Hematopoietic multipotent progenitor cell treated with erythropoietin and hydrocortisone succinate and interleukin-3 and kit ligand, for 15 days (in vitro differentiated cells): ENCODE measurements at places on chromosomes 3 and 15.
A peak's percentile ranks its signal among the peaks of the same experiment; 100 is the strongest.

DNA sequence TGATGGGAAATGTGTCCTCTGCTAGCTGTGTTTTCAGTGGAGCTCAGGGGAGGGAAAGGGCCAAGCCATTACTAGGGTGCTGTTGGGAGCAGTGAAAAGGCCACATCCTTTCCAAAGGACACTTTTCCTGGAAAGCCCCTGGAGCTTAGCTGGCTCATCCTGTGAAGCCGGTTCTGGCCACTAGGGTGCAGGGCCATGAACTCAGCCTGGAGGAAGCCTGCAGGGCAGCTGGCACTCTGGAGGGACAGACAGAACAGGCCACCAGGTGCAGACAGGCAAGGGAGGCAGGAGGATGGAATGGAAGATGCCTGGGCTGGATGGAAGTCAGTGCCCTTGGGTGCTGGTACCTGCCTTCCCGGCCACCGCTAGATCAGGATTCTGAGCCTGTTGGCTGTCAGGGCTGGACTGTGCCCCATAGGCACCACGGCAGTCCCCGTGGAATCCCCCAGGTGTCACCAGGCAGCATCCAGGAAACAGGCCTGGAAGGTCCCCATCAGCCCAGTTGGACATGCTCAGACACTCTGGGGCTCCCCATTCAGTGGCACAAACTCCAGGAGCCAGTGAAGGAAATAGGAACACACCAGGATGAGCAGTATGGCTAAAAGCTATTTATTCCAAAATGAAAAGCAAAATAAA is 76.2 kb upstream of the C2CD4B start:
- no peak for DNase-seq

DNA sequence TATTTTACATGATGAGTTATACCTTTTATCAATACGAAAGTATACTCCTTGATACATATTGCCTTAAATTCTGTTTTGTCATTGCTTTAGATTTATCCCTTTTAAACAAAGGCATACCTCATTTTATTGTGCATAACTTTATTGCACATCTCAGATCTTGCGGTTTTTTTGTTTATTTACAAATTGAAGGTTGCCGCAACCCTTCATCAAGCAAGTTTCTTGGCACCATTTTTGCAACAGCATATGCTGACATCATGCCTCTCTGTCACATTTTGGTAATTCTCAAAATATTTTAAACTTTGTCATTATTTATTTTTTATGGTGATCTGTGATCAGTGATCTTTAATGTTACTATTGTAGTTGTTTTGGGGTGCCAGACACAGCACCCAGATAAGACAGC is 20.9 kb downstream of the SNRK start:
- DNase-seq = no peak

- DNase-seq = no peak
These were observed 96.0 kb downstream of the RPLP1 start for GRCh38 chr15:69548395-69549180.

DNA sequence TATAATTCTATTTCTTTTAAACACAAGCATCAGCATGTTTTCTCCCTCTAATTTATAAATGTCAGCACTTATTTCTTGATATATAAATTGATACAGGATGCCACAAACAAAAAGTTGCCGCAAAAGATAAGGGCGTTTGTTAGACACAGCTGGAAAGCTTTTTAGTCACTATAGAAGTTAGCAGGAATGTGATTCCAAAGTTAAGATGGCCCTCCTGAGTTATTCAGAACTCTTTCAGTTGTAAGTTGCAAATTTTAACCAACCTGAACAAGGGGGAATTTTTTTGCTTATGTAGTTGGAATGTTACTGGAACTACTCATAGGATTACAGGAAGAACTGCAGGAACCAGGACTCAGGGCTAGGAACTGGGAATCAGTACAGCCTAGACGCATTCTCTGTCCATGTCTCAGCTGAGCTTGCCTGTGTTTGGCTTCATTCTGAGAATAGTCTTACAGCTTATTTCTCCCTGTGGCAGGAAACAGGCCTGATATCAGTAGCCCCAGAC is 166.3 kb downstream of the VGLL4 start:
- DNase-seq = no peak

DNA sequence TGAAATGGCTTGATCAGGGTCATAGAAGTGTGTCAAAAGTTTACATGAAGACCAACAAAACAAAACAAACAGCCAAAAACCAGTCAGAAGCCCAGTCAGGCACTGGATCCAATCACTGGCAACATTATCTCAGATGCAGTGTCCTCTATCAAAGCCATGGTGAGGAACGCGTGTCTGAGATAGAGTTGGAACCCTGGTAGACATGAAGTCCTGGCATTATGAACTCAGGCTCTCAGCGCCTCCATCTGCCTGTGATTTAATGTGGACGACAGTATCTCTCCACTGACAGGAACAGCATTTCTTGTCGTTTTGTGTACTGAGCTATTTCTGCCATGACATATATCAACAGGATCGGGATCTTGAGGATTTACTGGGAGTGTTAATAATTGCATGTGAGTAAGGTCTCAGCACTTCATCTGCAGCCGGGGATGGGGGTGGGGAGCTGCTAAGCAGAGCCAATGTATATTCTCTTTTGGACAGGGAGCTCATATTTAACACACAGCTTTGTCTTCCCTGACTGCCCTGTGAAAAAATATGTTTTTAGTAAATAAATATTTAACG is 1120.0 kb downstream of the IGSF11 start:
- DNase-seq = no peak

DNA sequence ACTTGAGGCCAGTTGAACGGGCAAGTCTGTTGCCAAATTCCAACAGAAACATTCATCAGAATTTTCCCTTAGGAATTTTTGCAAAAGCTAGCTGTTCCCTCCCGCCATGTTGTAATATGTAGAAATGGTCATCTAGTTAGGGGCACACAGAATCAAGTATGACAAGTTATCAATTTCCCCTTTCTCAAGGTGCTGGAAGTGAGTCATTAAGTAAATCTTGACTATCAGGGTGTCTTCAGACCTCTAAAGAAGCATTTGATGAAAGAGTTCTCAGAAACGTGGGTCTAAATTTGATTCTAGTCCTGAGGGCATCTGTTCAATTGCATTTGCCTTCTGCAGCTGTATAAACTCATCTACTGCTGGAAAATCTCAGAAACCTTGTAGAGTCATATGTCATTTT is 123.4 kb upstream of the FRMD4B start:
- no peak for DNase-seq

GRCh38 chr3:121739902-121740301 is 9.6 kb downstream of the GOLGB1 start:
- no peak for DNase-seq

DNA sequence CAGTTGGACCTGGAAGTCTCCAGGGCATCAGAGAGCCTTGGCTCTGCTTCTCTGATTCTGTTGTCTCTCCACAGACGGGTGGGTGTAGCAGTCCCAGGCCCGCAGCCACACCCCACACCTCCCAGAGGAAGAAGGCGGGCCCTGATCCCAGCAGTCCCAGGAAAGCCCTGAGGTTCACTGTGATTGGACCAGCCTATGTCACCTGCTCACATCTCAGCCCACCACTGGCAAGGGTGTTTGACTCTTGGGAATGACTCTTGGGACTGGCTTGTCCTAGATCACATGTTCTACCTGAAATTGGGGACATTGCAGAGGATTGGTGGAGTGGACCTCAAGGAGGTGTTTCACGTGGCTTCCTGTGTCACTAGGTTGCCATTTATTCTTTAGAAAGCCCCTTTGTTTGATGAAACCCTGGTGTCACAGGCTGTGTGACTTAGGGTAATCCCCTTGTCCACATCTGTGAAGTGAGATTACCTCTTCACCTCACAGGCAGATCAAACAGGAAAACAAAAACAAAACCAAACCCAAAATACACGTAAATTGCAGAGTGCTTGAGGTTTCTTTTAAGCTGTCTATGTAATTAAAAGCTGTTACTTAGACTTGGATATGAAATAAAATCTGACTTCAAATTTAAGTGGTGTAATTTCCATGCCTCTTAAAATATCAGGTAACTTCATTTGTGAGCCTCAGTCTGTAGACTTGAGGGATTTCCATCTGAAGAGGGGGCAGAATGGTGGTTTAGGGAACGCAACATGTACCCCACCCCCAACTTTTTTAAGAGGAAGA is 26.7 kb downstream of the FLNB start:
- no peak for DNase-seq

- DNase-seq = no peak
These were observed 443.1 kb upstream of the THRB start for GRCh38 chr3:24937780-24938179.

DNA sequence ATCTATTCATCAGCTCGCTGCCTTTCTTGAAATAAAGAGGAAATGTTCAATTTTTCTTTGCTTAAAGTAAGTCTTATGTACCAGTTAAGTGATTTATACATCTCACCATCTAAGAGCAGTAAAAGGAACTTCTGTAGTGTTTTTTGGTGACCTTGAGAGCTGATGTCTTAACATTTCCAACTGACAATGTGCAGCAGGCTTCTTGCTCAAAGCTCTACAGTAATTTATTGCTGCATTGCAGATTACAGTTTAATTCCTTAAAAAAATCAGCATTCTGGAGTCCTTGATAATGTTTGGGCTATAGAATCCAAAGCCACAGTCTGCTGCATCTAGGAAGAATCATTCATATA is 61.6 kb downstream of the DIPK2A start:
- DNase-seq = no peak

DNA sequence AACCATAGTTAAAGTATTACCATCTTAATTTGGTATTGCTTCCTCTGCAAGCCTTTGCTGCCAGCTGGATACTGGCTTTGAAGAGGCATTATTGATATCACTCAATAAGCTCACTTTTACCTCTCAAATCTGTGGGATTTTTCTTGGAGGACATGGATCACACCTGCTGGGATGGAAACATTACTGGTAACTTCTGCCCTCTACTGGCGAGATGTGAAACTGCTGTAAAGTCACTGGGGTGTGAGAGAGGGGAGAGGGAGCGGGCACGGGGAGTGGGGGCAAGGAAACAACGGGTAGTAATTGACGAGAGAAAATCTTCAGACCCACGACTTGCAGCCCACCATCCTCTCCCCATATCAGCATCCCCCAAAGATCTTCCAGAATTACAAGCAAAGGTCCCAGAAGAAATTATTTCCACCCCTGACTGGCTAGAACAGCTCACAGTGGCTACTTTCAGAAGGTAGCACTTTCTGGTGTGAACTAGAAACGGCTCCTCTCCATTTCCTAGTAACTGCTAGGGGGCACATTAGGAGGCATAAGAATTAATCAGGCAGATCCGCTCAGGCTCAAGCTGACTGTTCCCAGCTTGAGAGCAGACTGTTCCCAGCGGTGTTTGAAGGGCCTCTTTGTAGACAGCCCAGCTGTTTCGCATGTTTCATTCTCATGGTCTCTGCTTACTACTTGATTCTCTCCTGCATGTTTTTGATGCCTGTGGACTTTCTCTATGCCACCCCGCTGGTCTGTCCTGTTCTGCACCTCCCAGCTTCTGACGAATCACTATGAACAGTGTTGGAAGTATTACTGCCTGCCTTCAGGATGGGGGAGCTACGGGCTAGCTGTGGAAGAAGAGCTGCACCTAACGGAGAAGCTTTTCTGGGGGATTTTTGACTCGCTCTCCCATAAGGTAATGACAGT is 230.4 kb upstream of the CHRM5 start:
- DNase-seq = peak; percentile 57

GRCh38 chr3:187968883-187969580 is 184.9 kb upstream of the LPP start:
- no peak for DNase-seq

DNA sequence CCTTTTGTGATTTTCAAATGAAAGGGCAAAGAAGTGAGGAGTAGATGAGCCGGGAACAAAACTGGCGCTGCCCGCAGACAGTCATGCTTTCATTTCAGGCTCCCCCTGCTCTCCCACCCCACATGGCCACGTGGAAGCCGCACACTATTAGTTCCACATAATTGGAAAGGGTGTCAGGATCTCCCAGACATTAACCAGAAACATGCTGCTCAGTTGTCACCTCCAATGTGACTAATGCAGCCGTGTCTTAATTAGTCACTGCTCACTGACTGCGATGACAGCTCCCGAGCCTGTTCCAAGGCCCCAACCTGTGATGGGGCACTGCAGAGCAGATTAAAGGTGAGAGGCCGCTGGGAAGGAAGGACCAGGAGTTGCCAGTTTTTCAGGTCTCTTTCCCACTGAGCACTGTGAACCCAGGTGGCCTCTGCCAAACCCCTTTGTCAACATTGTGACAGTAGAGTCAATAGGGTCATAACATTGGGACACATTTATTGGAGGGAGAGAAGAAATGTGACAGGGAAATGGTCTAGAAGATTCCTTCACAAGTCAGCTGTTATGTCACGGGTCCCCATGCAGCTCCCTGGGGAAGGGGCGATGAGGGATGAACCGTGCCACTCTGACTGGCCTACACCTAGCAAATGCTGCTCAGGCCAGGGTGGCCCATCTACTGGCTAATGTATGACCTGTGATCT is 38.6 kb upstream of the SFMBT1 start:
- DNase-seq = no peak

DNA sequence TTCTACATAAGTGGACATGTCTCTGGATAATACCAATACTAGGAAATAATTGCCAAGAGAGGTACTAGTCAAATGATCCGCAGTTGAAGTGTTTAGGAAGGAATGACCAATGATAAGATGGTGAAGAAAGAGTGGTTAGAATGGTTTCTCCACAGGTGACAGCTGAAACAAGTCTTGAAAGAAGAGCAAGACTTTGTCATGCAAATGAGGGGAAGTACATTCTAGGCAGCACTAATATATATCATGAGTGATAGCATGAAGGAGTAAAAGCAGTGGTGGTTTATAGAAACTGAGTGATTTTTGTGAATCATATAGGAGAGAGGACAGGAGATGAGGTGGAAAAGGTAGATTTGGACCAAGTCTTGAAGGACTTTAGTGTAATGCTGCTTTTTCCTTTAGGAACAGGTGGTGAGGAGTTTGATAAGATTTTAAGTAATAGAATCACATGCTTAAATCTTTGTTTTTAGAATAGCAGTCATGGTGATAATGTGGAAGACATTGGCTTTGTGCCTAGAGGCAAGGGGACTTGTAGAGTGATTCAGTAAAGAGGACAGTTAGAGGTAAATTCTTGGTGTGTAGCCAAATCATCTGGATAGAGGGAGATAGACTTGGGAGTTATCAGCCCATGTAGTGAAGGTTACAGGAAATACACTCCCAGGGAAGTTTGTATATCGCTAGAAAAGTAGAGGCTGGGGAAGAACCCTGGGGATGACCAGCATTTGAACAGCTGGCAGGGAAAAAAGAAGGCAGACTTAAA is 31.9 kb downstream of the SLMAP start:
- no peak for DNase-seq

DNA sequence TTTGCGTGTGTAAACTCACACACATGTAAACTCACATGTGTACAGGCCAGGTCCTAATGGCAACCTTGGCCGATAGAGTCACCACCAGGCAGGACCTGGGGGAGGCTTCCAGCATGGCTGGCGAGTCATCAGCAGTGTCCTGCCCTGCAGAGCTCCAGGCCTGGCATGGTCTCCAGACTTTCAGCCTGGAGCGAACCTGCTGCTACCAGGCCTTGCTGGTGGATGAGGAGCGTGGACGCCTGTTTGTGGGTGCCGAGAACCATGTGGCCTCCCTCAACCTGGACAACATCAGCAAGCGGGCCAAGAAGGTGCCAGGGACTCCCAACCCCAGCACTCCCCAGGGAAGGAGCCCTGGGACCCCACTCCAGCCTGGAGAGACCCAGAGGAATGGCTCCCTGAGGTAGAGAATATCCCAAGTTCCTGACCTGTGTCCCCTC is 1.0 kb downstream of the SEMA3B start:
- DNase-seq = no peak

- DNase-seq = no peak
These were observed 22.3 kb upstream of the EIF1B start for GRCh38 chr3:40287248-40287647.
